ENCODE measurements at places on chromosomes 2 and 18. TPM values are rescaled to one million over a fixed set of nuclear protein-coding genes. Genes with fewer than 3 reads are reported as not detected.

Gene PLCD4
- 0.43 TPM for total RNA-seq

Gene REG3A
- total RNA-seq = not detected

Gene CYBRD1
- total RNA-seq = not detected

Gene RIT2
- total RNA-seq = not detected

Gene GKN2
- total RNA-seq = not detected

Gene YWHAQ
- 189 TPM for total RNA-seq

Gene CKAP2L
- 8.9 TPM for total RNA-seq

Gene IL36RN
- not detected for total RNA-seq

Gene PSMA8
- total RNA-seq = not detected

Gene NT5C1B
- total RNA-seq = not detected

Gene EVX2
- not detected for total RNA-seq

Gene SLC19A3
- total RNA-seq = not detected

Gene LOXL3
- total RNA-seq = 0.15 TPM

GRCh38 chr2:104572834-104573233, 281.1 kb upstream of the POU3F3 start:
- DNase-seq = no peak

DNA sequence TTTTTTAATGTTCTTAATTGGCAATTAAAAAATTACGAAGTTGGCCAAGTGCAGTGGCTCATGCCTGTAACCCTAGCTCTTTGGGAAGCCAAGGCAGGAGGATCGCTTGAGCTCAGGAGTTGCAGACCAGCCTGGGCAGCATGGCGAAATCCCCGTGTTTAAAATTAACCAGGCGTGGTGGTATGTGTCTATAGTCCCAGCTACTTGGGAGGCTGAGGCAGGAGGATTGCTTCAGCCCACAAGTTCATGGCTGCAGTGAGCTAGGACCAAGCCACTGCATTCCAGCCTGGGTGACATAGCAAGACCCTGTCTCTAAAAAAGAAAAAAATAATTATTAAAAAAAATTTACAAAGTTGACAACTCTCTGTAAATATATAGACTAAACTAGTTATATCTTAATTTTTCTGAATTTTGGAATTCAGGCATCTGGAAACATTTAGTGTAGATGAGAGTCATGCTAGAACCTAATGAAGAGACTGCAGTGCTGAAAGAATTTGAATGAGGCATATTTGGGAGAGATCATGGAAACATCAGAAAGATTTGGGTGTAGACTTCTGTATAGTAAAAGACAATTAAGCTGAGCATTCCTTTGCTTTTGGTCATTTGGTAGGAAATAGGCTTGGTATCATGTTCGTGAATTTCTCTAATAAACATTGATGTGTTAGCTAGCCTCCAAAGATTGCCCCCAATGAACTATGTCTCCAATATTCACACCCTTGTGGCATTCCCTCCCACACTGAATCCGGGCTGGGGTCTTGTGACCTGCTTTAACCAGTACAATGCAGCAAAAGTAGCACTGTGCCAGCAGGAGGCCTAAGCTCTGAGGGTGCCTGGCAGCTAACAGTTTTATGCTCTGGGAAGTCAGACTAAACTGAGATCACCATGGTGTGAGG, 4.2 kb upstream of the ROCK1 start:
- DNase-seq = no peak

DNA sequence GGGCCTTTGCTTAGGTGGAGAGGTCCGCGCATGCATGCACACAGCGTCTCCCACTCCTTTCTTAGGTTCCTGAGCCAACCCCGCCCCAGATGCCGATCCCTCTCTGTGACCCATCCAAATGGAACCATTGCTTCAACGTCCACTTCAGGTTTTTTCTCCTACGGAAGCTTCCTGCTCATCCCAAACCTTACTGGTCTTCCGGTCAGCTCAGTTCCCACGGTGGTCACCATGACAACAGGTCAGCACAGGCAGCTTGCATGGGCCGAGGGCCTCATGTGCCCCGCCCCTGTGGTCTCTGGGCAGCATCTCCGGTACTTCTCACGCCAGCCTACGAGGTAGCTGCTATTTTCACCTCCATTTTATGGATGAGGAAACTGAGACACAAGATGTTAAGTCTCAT, 163.7 kb downstream of the SOCS6 start:
- DNase-seq = no peak

DNA sequence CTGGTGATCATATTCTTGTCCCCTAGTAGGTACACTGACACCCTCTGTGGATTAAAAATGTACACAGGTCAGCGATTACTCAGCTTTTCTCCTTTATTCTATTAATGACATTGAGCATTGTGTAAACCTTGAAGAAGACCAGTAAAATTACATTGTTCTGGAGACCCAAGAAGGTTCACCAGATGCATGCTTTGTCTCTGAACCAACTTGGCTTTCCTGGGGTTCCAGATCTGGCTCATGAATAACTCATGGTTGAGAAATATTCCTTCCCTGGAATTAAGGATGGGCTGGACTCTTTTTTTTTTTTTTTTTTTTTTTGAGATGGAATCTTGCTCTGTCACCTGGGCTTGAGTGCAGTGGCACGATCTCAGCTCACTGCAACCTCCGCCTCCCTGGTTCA, 11.9 kb downstream of the LBH start:
- no peak for DNase-seq

DNA sequence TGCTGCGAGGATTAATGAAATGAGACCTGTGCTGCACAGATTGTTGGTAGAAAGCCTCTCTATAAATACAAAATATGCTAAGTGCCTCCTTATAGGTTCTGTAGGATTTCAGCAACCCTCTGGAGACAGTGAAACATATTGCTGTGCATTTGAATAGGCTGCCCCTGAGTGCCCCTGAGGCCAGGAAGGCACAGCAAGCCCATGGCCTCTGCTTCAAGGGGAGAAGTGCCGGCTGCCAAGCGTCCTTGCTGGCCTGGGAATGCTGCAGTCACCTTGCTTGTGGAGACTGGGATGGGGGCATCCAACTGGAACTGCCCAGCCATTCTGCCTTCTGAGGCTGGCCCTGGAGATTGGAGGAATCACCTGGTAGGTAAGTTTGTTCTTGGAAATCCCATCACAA, 397.2 kb upstream of the SMIM21 start:
- no peak for DNase-seq

GRCh38 chr2:142678164-142678563, 199.3 kb upstream of the KYNU start:
- no peak for DNase-seq

GRCh38 chr2:126797622-126798275, 100.9 kb upstream of the TEX51 start:
- no peak for DNase-seq

DNA sequence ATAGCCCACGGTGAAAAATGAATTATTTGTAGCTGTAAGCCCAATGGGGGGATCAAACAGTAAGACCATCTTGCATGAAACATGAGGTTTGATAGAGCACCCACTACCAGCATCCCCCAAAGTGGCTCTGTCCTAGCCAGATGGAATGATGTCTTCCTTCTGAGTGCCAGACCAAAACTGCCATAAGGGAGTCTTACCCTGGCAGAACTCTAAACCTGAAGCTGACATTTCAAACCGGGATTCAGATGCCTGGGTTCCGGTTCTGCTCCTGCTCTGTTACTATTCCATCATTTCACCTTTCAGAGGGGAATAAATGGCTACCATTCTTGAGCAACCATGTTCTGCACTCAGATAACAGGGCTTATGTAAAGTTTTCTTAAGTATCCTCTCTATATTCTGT, 67.4 kb downstream of the MYO3B start:
- no peak for DNase-seq

- no peak for DNase-seq
These were observed 609.7 kb downstream of the STK39 start for GRCh38 chr2:167637741-167638140.

DNA sequence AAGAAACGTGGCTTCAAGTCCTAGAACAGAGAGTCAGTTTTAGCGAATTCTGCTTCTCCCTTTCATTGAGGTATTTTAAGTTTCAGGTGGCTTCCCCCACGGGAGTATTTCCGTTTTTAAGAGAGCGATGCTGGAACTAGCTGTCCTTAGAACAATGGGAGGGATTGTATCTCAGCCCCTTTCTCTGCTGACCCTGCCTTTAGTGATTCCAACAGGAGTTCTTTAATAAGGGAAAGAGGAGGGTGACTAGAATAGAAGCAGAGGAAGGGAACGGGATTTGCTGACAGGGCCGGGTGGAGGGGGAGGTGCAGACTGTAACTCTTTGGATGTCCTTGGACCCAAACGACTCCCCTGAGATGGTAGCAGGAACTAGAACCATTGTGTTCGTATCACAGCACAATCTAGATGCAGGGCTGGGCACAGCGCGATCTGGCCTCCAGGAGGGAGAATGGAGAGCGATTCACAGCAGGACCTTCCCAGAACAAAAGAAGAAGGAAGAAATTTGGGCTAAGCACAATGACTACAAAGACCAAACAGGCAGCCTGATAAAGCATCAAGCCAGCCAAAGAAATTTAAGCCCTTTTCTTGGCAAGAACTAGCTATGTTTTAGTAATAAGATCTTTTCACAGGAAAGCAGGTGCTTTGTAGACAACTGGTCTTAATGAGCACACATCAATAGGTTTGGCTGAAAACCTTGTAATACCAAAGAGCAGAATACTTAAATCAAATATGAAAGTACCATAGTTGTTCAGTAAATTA, 15.8 kb upstream of the RTTN start:
- no peak for DNase-seq

DNA sequence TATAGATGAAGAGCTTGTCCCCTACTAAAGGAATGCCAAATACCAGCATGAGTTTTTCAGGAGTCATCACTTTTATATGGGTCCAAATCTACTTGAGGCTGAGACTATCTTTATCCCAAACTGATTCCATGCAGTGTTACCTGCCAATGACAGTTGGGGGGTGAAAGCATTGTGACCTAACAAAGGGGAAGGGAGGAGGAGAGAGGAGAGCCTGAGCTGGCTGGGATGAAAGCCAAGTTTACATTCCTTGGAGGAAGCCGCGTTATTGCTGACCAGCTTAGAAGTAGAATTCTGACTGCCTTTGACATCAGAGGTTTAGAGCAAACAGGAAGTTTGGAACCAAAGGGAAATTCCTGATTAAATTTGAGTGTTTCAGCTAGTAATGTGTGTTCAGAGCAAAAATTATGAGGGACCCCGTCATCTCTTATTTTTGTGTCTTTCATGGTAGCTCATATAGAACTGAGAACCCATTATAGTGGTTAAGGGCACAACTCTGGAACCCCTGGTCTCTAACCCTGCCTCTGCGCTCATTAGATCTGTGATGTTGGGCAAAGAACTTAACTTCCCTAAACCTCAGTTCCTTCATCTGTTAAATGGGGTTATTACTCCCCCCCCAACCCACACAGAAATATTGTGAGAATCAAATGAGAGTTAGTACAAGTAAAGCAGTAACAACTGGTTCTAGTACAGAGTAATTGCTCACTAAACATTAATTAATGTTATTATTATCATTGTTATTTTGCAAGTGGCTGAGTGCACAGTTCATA, 199.3 kb upstream of the EPAS1 start:
- no peak for DNase-seq

DNA sequence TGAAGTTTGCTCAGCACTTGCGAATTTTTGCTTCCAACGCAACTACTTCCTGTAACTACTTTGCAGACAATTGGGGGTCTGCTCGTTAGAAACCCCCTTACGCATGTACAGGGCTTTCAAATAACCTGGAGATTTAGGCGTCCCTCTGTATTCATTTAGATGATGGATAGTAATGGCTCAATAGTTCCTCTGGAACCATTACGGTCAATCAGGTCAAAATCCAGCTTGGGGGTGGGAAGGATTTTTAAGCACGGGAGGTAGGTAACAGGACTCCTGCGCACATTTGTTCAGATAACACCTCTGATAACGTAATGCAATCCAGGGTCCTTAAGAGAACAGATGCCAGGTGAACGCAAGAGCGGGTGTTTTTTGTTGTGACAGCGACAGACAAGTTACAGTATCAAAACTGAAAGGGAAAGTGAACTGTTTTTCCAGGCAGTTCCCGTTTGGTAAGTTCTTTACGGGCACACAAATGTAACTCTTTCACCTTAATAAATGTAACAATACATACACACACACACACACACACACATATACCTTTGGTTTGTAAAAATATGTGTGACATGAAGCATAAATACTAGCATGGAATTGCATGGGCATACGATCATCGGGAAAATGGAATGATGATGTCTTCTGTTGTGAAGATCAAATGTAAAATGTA, 3.8 kb upstream of the OSR1 start:
- DNase-seq = no peak

DNA sequence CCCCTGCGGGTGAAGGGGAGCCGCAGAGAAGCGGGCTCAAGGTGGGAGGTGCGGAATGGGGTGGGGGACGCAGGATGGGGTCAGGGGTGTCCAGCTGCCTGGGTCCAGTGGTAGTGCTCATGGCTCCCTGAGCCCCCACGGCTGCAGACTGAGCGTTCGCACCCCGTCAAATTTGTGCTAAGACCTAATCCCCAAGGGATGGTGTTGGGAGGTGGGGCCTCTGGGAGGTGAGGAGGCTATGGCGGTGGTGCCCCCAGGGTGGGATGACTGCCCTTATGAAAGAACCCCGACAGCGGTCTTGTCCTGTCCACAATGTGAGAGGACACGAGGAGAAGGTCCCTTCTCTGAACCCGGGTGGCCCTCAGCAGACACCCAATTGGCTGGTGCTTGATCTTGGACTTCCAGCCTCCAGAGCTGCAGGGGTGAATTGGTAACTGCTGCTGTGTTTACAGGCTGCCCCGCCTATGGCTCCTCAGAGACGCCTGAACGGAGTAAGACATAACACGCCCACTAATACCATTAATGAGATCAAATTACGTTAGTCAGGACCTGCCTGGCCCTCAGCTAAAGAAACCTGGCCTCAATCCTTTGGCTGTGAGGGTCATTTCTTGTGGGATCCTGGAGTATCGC, 42.6 kb downstream of the PXDN start:
- DNase-seq = no peak

DNA sequence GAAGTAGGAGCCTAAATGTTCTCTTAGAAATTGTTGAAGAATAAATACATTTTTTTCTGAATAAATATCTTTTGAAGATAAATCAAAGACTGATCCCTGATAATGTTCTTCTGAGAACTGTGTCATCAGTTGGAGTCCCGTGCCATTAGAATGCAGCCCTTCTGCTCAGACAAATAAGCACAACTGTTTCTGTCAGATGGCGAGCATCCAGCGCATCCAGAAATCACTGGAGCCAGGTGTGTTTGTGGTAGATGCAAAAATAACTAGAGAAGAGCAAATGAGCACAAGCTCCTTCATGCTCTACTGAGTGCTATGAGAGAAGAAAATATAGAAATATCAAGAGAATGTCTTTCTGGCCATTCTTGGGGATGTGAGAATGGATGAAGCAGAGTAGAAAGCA, 573.7 kb downstream of the THSD7B start:
- DNase-seq = no peak

GRCh38 chr2:18623782-18624181, 34.4 kb upstream of the NT5C1B start:
- DNase-seq = no peak

GRCh38 chr2:128799730-128800129, 481.1 kb upstream of the HS6ST1 start:
- DNase-seq = no peak

GRCh38 chr2:26175466-26176278, 2.8 kb downstream of the GAREM2 start:
- no peak for DNase-seq

GRCh38 chr2:237011206-237011795, 74.4 kb upstream of the COPS8 start:
- DNase-seq = no peak

GRCh38 chr2:37149626-37150322, 7.0 kb downstream of the EIF2AK2 start:
- DNase-seq = no peak

- no peak for DNase-seq
These were observed 11.2 kb downstream of the ATP8B1 start for GRCh38 chr18:57791911-57792310.

All from Karpas-422 (cell line).